Activated naive CD8-positive, alpha-beta T cell treated with anti-CD3 and anti-CD28 coated beads, Interleukin-2, amount 50 U/mL, for 24 hours (primary cell): ENCODE measurements at places on chromosomes 11 and 22.

- no peaks in the 10 kb centered on the region for H3K36me3 ChIP-seq
- DNase-seq = no peak
- no peak overlapping the region for H3K27ac ChIP-seq
- H3K27me3 ChIP-seq = peaks cover 33% of the 10 kb centered on the region
- H3K4me3 ChIP-seq = no peak overlapping the region
- no peaks in the 10 kb centered on the region for H3K4me1 ChIP-seq
Measured at GRCh38 chr11:120017582-120018150, 120.2 kb downstream of the TRIM29 start.

DNA sequence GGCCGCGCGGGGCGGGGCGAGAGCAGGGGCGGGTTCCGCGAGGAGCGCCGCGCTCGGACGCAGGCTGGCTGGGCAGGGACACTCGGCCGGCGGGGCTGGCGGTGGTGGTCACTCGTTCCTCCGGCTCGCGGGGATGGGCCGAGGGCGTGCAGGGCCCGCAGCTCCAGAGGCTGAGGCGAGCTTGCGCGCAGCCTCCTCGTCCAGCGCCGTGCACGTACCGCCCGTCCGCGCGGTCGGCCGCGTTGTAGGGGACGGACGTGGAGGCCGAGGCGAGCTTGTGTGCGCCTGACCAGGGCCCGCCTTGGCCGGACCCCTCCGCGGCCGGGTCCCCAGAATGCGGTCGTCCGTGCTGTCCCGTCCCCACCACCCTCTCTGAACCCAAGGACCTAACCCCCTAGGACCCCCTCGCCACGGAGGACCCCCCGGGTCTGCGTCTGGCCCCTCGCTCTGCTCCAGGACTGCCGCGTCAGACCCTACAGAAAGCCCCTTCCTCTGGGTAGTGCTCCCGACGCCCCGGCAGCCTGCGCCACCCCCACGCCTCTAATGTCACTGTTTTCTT is 569 bp upstream of the YPEL1 start:
- DNase-seq = no peak
- peaks cover 11% of the 10 kb centered on the region for H3K27me3 ChIP-seq
- H3K27ac ChIP-seq = no peak overlapping the region
- H3K4me3 ChIP-seq = no peak overlapping the region
- peaks cover 26% of the 10 kb centered on the region for H3K4me1 ChIP-seq

DNA sequence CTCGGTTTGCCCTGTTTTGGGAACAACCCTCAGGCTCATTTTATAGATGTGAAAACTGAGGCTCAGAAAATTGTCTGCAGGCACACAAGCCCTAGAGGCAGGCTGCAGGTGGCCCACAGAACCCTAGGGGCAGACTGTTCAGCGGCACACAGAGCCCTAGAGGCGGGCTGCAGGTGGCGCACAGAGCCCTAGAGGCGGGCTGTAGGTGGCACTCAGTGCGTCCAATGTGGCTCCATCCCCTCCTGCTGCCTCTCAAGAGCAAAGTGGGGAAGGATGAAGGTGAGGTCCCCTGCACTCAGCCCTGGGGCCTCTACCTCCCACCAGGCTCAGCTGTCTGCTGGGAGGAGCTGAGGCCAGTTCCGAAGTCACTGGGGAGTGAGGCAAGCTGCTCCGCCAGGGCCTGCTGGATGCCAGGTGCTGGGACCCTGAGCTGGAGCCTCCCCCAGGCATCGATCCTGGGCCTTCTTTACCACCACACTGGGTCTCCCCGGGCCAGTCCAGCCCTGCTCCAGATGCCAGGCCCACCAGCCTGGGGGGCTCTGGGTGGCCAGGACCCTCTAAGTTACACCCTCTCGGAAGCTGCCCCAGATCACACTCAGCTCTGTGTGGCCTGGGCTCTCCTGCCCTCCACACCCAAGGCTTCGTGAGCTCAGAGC is 2.3 kb downstream of the ACY3 start:
- no peaks in the 10 kb centered on the region for H3K27me3 ChIP-seq
- no peak overlapping the region for H3K27ac ChIP-seq
- H3K36me3 ChIP-seq = no peaks in the 10 kb centered on the region
- H3K4me1 ChIP-seq = peaks cover 50% of the 10 kb centered on the region

- H3K27me3 ChIP-seq = peaks cover 5% of the 10 kb centered on the region
- H3K4me3 ChIP-seq = no peak overlapping the region
- no peak for DNase-seq
- H3K27ac ChIP-seq = no peak overlapping the region
- no peaks in the 10 kb centered on the region for H3K4me1 ChIP-seq
Measured at GRCh38 chr11:3195251-3196160, 23.1 kb downstream of the MRGPRG start.

- H3K4me3 ChIP-seq = no peak overlapping the region
- peaks cover 9% of the 10 kb centered on the region for H3K27me3 ChIP-seq
- no peak for DNase-seq
- no peaks in the 10 kb centered on the region for H3K4me1 ChIP-seq
Measured at GRCh38 chr22:26139310-26139709, 30.0 kb upstream of the SEZ6L start.

DNA sequence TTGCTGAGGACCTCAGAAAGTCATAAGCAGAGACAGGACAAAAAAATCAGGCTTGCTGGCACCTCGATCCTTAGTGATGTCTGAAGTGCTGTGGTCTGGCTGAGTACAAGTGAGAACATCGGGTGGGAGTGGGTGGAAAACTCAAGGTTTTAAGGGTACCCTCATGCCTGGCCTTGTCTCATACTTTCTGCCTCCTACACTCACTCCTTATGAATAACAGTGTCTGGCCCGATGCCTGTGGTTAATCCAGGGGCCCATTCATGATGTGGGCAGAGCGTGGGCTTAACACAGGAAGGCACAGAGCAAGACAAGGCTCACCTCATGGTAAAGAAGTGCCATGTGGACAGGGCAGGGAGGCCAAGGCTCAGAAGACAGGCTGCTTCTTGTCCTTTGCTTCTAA is 11.0 kb upstream of the UCP3 start:
- DNase-seq = peak; percentile 75
- peaks cover 42% of the 10 kb centered on the region for H3K4me1 ChIP-seq
- H3K27me3 ChIP-seq = no peaks in the 10 kb centered on the region
- no peak overlapping the region for H3K4me3 ChIP-seq

- H3K27ac ChIP-seq = no peak overlapping the region
- no peaks in the 10 kb centered on the region for H3K4me1 ChIP-seq
- H3K4me3 ChIP-seq = no peak overlapping the region
- no peaks in the 10 kb centered on the region for H3K27me3 ChIP-seq
- no peak for DNase-seq
Measured at GRCh38 chr11:16326679-16327297, 29.6 kb downstream of the SOX6 start.

DNA sequence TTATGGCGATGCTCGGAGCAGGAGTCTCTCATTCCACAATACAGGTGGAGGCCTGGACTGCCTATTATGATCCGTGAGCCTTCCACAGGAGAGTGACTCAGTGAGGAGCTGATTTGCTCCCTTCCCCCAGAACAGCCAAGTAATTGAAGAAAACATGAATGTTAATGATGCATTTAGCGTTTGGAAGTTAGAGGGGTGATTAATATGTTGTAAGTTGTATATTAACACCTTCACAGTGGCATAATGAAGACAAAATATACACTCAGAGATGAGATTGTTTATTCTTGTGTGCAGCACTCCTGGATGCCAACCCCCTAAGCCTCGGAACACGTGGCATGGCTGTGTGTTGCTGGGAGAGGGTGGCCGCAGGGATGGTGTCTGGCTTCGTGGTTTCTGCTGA is 98.6 kb downstream of the GRIK4 start:
- H3K4me1 ChIP-seq = peaks cover 16% of the 10 kb centered on the region
- H3K27me3 ChIP-seq = peaks cover 13% of the 10 kb centered on the region
- DNase-seq = no peak
- no peak overlapping the region for H3K4me3 ChIP-seq

DNA sequence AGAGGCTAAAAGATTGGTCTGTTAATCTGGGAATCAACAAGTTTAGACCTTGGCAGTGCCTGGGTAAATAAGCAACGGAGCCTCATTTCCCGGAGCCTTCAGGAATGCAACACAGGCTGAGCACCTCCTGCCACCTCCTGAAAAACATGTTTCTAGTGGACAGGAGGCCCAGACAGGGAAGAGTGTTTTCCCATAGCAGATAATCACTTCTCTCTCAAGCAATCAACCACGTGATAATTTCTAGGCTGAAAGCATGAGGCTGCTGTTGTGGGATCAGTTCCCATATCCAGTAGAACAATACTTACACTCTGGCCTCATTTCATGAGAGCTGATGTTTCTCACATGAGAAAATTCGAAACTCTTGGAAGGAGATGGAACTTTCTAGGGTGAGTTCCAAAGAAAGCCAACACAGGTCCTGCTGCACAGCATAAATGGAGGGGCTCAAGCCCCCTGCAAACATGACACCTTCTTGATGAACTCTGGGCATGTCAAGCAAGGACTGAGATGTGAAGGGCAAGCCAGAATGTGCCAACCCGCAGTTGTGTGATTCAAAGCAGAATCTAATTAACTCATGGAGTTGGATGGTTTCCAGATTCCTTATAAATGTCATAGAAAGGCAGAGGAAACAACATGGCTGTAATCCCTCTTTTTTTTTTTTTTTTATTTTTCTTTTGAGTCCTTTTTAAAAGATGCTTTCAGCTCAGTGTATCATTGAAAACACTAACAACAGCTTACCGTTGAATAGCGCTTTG is 228.5 kb upstream of the SESN3 start:
- H3K4me1 ChIP-seq = peaks cover 2% of the 10 kb centered on the region
- DNase-seq = no peak
- H3K27me3 ChIP-seq = no peaks in the 10 kb centered on the region
- H3K4me3 ChIP-seq = no peak overlapping the region

DNA sequence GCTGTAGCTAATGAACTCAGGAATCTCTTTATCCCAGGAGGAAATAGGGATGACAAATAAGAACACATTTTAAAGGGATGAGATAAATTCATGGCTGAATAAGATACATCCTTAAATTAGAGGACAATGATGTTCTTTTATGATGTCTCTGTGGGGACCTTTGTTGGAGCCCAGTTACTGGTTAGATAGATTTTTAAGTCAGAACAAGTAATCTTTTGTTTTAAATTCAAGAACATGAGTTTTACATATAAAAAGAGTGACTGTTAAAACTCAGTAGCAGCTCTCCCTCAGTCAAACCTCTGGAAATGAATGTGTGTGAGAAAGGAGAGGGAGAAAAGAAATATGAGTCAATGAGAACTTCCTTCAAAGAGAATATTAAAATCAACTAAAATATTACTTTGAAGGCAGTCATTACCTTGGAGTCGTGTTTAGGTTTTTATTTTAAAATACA is 241.6 kb downstream of the SWAP70 start:
- no peaks in the 10 kb centered on the region for H3K27me3 ChIP-seq
- H3K4me3 ChIP-seq = no peak overlapping the region
- DNase-seq = no peak
- H3K27ac ChIP-seq = no peak overlapping the region
- no peaks in the 10 kb centered on the region for H3K4me1 ChIP-seq

GRCh38 chr11:70112017-70112434 is 33.9 kb downstream of the ANO1 start:
- no peak for DNase-seq
- H3K27ac ChIP-seq = no peak overlapping the region
- no peaks in the 10 kb centered on the region for H3K36me3 ChIP-seq
- H3K27me3 ChIP-seq = peaks cover 4% of the 10 kb centered on the region
- H3K4me3 ChIP-seq = no peak overlapping the region

GRCh38 chr11:132610216-132610615 is 922.1 kb downstream of the OPCML start:
- no peaks in the 10 kb centered on the region for H3K4me1 ChIP-seq
- H3K27ac ChIP-seq = no peak overlapping the region
- no peak overlapping the region for H3K4me3 ChIP-seq
- H3K27me3 ChIP-seq = peaks cover 2% of the 10 kb centered on the region

- H3K27ac ChIP-seq = no peak overlapping the region
- no peak for DNase-seq
- H3K36me3 ChIP-seq = no peaks in the 10 kb centered on the region
- H3K4me1 ChIP-seq = no peaks in the 10 kb centered on the region
- H3K4me3 ChIP-seq = no peak overlapping the region
Measured at GRCh38 chr11:20068691-20069090, 91.6 kb downstream of the DBX1 start.

- DNase-seq = no peak
- H3K27me3 ChIP-seq = peaks cover 15% of the 10 kb centered on the region
- H3K27ac ChIP-seq = no peak overlapping the region
- no peaks in the 10 kb centered on the region for H3K36me3 ChIP-seq
Measured at GRCh38 chr22:48579043-48579927, 1248.4 kb downstream of the BRD1 start.

- DNase-seq = no peak
- no peak overlapping the region for H3K4me3 ChIP-seq
- H3K27ac ChIP-seq = no peak overlapping the region
- H3K36me3 ChIP-seq = no peaks in the 10 kb centered on the region
- H3K27me3 ChIP-seq = no peaks in the 10 kb centered on the region
- no peaks in the 10 kb centered on the region for H3K4me1 ChIP-seq
Measured at GRCh38 chr11:113405724-113406478, 18.3 kb downstream of the ANKK1 start.

- H3K27ac ChIP-seq = no peak overlapping the region
- no peaks in the 10 kb centered on the region for H3K27me3 ChIP-seq
- H3K4me1 ChIP-seq = no peaks in the 10 kb centered on the region
- H3K4me3 ChIP-seq = no peak overlapping the region
- peaks cover 17% of the 10 kb centered on the region for H3K36me3 ChIP-seq
- DNase-seq = no peak
Measured at GRCh38 chr11:35815556-35816315, 128.1 kb upstream of the LDLRAD3 start.

DNA sequence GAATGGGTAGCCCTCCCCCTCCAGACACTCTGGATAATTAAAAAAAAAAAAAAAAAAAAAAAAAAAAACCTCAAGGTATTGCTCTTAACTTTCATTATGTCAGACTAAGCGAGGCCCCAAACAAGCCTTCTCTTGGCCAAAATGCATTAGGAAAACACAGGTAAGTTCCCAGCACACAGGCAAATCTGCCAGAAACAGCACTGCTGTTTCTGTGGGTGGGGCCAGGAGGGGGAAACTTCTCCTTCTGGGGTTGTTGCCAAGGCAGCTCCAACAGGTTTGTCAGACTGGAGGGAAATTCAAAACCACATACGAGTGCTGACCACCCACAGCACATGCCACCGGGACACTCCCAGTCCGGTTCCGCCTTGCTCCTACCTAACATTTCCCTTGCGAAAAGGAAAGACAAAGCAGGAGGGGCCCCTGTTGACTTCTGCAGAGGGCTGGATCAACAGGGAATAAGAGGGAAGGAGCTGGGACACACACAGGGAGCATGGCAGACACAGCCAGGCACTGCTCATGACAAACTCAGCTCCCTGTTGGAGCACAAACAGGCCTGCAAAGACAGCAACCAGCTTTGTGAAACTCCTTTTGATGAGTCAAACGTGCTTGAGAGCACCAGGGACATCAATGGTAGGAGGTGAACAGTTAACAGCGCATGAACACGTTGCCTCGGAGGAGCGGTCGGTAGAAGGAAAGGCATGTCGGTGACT is 55.0 kb downstream of the MYH9 start:
- H3K4me1 ChIP-seq = peaks cover 100% of the 10 kb centered on the region
- no peaks in the 10 kb centered on the region for H3K27me3 ChIP-seq
- DNase-seq = peak; percentile 61
